ENCODE measurements at places on chromosomes 3 and 15. TPM values are rescaled to one million over a fixed set of nuclear protein-coding genes. Genes with fewer than 3 reads are reported as not detected.

DNA sequence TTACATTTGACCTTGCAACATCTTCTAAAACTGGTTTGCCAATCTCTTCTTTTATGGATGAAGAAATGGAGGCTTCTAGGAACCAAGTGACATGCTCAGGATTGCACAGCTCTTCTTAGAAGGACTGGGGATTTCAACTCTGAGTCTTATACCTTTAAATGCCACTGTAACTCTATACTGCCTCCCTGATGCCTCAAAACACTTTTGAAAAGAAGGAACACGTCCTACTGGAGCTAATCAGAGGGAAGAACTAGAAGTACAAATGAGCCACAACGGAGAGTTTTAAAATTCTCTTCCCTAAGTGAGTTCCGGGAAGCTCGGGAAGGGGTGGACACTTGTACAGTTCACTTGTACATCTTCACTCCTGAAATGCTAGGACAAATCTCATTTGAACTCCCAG lies 949 bp upstream of the MITF start:
- DNase-seq: no peak
- peak overlapping the region; percentile 94 for H3K4me3 ChIP-seq
- peak overlapping the region; percentile 95 for H3K27ac ChIP-seq
- H3K27me3 ChIP-seq: no peaks in the 10 kb centered on the region
- H3K4me1 ChIP-seq: peaks cover 33% of the 10 kb centered on the region
- H3K36me3 ChIP-seq: no peaks in the 10 kb centered on the region

Gene TGM5
- not detected for total RNA-seq

Gene CD200R1
- total RNA-seq: 0.83 TPM

DNA sequence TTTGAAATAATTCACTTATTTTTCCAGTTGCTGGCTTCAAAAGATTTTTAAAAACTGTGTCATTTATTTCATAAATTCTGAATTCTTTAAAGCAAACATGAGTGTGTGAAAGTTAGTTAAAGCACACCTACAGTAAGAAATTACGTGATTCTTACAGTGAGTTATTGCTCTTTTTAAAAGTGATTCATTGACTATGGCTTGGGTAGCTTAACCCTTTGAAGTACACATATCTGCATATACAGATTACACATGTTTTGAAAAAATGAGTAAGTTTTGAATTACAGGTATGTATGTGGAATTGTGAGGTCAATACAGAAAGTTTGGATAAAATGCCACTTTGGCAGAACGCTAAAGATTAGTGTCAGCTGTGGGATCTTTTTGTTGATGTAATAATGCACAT lies 64.5 kb upstream of the MBNL1 start:
- no peaks in the 10 kb centered on the region for H3K27me3 ChIP-seq
- no peaks in the 10 kb centered on the region for H3K36me3 ChIP-seq
- H3K27ac ChIP-seq: peak overlapping the region; percentile 60
- H3K4me1 ChIP-seq: peaks cover 31% of the 10 kb centered on the region
- DNase-seq: no peak

DNA sequence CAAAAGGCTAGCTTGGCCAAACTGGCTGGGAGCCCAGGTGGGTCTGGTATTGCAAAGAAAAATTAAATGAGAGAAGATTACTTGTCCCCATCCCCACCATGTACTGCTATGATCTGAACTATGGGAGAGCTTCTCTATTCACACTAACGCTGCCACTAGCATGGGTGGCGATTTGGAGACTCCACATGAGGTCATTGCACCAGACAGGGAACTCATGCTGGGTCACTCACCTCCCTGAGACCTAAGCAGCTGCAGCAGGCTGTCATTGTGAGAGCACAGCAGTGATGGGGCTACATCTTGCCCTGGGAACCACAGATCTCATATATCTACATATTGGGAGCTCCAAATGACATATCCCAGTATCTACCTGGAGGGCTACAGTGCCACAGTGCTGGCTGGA lies 36.3 kb upstream of the NECTIN3 start:
- DNase-seq: no peak
- H3K4me1 ChIP-seq: no peaks in the 10 kb centered on the region

Gene MST1R
- 4.2 TPM for total RNA-seq

Gene TM4SF18
- 6.7 TPM for total RNA-seq

Gene MCF2L2
- not detected for total RNA-seq

DNA sequence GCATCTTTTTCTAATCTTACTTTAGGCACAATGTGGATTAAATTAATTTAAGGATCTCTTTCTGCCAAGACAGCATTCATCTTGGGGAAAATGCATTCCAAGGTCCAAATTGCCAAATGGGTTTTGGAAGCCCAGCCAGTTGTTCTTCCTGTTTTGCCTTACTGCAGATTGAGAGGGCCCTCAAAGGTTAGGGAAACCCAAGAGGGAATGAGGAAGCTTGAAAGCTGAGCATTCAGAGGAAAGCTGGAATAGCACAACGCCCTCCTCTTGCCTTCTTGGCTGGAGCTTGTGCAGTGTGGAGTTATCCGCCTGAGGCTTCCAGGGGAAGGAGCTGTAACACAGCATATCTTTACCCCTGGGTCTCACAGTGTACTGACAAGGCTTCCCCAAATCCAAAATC lies 18.2 kb upstream of the SACM1L start:
- H3K4me3 ChIP-seq: no peak overlapping the region
- no peak overlapping the region for H3K27ac ChIP-seq
- peaks cover 17% of the 10 kb centered on the region for H3K36me3 ChIP-seq
- no peaks in the 10 kb centered on the region for H3K27me3 ChIP-seq

Gene GABRA5
- 0.59 TPM for total RNA-seq

- DNase-seq: no peak
- no peak overlapping the region for H3K27ac ChIP-seq
- H3K4me1 ChIP-seq: no peaks in the 10 kb centered on the region
These were observed 514.7 kb upstream of the SGO1 start for GRCh38 chr3:20700714-20701113.

- no peaks in the 10 kb centered on the region for H3K4me1 ChIP-seq
- no peaks in the 10 kb centered on the region for H3K36me3 ChIP-seq
- no peak overlapping the region for H3K27ac ChIP-seq
These were observed 38.8 kb upstream of the RNF7 start for GRCh38 chr3:141699324-141699723.

DNA sequence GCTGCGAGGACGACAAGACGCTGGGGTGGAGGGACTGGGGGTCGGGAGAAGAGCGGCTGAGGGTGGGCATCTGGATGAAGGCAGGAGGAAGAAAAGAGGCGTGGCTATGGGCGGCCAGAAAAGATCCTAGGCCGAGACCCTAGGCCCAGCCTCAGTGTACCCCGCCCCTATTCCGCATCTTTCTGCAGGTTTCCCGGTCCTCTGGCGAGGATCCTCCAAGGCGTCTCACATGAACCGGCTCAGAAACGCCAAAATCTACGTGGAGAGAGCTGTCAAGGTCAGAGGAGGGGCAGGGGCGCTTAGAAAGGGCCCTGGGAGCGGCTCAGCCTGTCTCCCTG lies 340 bp downstream of the TTLL3 start:
- DNase-seq: no peak
- peak overlapping the region; percentile 96 for H3K27ac ChIP-seq
- peaks cover 14% of the 10 kb centered on the region for H3K36me3 ChIP-seq
- peaks cover 17% of the 10 kb centered on the region for H3K4me1 ChIP-seq
- H3K27me3 ChIP-seq: no peaks in the 10 kb centered on the region

GRCh38 chr3:14990780-14991148 lies 43.4 kb downstream of the NR2C2 start:
- peak overlapping the region; percentile 37 for H3K27ac ChIP-seq
- H3K4me1 ChIP-seq: peaks cover 48% of the 10 kb centered on the region
- H3K36me3 ChIP-seq: no peaks in the 10 kb centered on the region
- no peak for DNase-seq

- no peaks in the 10 kb centered on the region for H3K36me3 ChIP-seq
- H3K27ac ChIP-seq: no peak overlapping the region
- no peak for DNase-seq
- H3K4me3 ChIP-seq: no peak overlapping the region
- no peaks in the 10 kb centered on the region for H3K4me1 ChIP-seq
- no peaks in the 10 kb centered on the region for H3K27me3 ChIP-seq
These were observed 230.4 kb upstream of the CHRM5 start for GRCh38 chr15:33737687-33738601.

Gene FANCD2
- total RNA-seq: 1.7 TPM

DNA sequence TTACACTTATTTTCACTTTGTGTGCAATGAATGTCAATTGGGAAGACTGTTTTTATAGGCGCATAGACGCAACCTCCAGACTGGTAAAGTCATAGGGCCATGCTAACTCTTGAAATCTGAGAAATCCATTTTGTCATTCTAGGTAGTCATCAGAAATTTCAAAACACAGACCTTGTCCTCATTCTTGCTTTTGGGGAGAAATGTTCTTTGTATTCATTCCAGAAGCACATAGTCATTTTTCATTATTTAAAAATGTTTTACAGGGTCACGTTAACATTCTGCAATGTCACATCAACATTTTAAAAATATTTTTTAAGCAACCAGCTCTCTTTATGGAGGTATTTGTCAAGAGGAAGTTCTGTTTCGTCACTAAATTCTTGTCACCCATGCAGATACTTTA lies 898.4 kb downstream of the PDCD6IP start:
- no peaks in the 10 kb centered on the region for H3K27me3 ChIP-seq
- H3K27ac ChIP-seq: no peak overlapping the region
- no peak overlapping the region for H3K4me3 ChIP-seq
- no peaks in the 10 kb centered on the region for H3K4me1 ChIP-seq

- H3K4me1 ChIP-seq: no peaks in the 10 kb centered on the region
- H3K27me3 ChIP-seq: no peaks in the 10 kb centered on the region
- H3K27ac ChIP-seq: no peak overlapping the region
- H3K36me3 ChIP-seq: no peaks in the 10 kb centered on the region
- DNase-seq: no peak
These were observed 8.7 kb downstream of the PCSK6 start for GRCh38 chr15:101480613-101481380.

GRCh38 chr3:58116161-58116955 lies 94.4 kb downstream of the DNASE1L3 start:
- no peak for DNase-seq
- H3K27ac ChIP-seq: no peak overlapping the region
- no peaks in the 10 kb centered on the region for H3K27me3 ChIP-seq
- no peak overlapping the region for H3K4me3 ChIP-seq
- H3K36me3 ChIP-seq: peaks cover 38% of the 10 kb centered on the region

Gene CCDC39
- not detected for total RNA-seq

- no peaks in the 10 kb centered on the region for H3K27me3 ChIP-seq
- H3K4me1 ChIP-seq: peaks cover 13% of the 10 kb centered on the region
- no peaks in the 10 kb centered on the region for H3K36me3 ChIP-seq
- H3K4me3 ChIP-seq: no peak overlapping the region
- DNase-seq: no peak
- H3K27ac ChIP-seq: no peak overlapping the region
These were observed 213.9 kb upstream of the RBMS3 start for GRCh38 chr3:29067007-29067406.

DNA sequence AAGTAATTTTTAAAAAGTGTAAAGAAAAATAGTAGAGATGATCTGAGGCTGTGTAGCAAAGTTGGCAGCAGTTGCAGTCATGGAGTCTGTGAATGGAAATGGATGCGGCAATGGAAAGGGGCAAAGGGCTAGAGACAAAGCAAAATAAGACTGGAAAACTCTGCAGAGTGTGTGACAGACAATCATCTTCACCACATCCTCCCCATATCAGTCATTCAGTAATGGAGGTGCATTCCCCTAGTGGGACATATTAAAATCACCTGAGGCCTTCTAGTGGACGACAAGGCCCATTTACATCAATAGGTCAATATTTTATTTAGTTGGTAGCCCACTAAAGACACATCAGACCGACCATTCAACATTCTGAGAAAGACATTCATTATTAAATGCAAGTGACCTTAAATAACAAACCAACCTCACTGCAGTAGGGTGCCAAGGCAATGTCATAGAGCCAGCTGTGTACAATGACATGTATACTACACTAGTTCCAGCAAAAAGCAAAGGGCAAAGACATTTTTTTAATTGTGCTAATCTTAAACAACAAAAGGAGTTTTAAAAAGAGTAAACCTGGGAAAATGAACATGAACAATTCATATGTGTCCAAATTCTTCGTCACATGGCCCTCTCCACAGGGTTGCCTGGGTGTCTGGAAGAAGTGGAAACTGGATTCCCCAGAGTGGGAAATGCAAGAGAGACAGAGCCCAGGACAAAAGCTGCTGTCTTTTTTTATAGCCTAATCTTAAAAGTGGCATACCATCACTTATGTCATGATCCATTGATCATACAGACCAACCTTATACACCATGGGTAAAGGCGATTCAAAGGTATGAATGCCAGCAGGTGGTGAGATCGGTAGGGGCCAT lies 15.6 kb upstream of the RAP2B start:
- H3K36me3 ChIP-seq: no peaks in the 10 kb centered on the region
- no peak overlapping the region for H3K27ac ChIP-seq
- no peak overlapping the region for H3K4me3 ChIP-seq
- no peak for DNase-seq
- no peaks in the 10 kb centered on the region for H3K27me3 ChIP-seq
- no peaks in the 10 kb centered on the region for H3K4me1 ChIP-seq

Gene MGLL
- total RNA-seq: 46.4 TPM

- no peaks in the 10 kb centered on the region for H3K4me1 ChIP-seq
- no peak overlapping the region for H3K27ac ChIP-seq
- peaks cover 3% of the 10 kb centered on the region for H3K36me3 ChIP-seq
- no peak overlapping the region for H3K4me3 ChIP-seq
- H3K27me3 ChIP-seq: no peaks in the 10 kb centered on the region
These were observed 73.5 kb upstream of the CSPG5 start for GRCh38 chr3:47652142-47652541.

Gene DLL4
- 7.5 TPM for total RNA-seq

- H3K4me3 ChIP-seq: no peak overlapping the region
- H3K36me3 ChIP-seq: no peaks in the 10 kb centered on the region
- DNase-seq: no peak
- no peaks in the 10 kb centered on the region for H3K4me1 ChIP-seq
- no peaks in the 10 kb centered on the region for H3K27me3 ChIP-seq
These were observed 114.5 kb upstream of the ARPP21 start for GRCh38 chr3:35524856-35525255.

Gene SHC4
- total RNA-seq: 5.3 TPM

Gene CPB1
- total RNA-seq: not detected

Gene CFAP161
- not detected for total RNA-seq

DNA sequence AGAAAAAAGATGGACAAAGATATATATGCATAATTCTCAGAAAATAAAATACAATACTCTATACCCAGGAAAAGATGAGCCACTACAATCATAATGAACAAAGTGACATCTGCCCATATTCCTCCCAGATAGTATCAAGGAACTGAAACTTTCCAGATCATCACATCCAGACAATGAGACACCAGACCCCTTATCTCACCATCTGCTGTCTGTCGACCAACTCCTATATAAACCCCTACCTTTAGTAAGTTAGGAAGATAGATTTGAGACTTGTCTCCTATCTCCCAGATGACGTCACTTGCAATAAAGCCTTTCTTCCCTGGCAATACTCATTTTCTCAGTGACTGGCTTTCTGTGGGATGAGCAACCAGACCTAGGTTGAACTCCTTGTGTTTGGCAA lies 1071.6 kb downstream of the PLOD2 start:
- DNase-seq: no peak
- no peaks in the 10 kb centered on the region for H3K36me3 ChIP-seq
- H3K27ac ChIP-seq: no peak overlapping the region
- H3K4me1 ChIP-seq: no peaks in the 10 kb centered on the region
- H3K4me3 ChIP-seq: no peak overlapping the region

Measured in right atrium auricular region (tissue), 2 donors.